ENCODE measurements at places on chromosomes 1 and 21. TPM values are rescaled to one million over a fixed set of nuclear protein-coding genes. Genes with fewer than 3 reads are reported as not detected.

The CHD5 gene
- total RNA-seq: 22.0 TPM

The NTRK1 gene
- total RNA-seq: 2.6 TPM

The NKAIN1 gene
- total RNA-seq: 16.6 TPM

The KLHDC8A gene
- total RNA-seq: 9.9 TPM

The FAM229A gene
- total RNA-seq: 5.8 TPM

Data from spinal cord (tissue), 10 donors.